IPS-NIHi11 (cell line): ENCODE measurements at places on chromosomes 5 and 9.

- no peak for DNase-seq
These were observed 701.0 kb downstream of the NR2F1-AS1 start for GRCh38 chr5:92879806-92880543.

GRCh38 chr9:83509402-83509801 is 28.8 kb downstream of the FRMD3 start:
- no peak for DNase-seq

GRCh38 chr5:147901599-147902039 is 4.7 kb downstream of the C5orf46 start:
- DNase-seq: no peak

GRCh38 chr9:110316261-110317075 is 21.2 kb downstream of the TXNDC8 start:
- peak; percentile 11 for DNase-seq

GRCh38 chr5:115460472-115460871 is 84.1 kb downstream of the FEM1C start:
- DNase-seq: no peak

GRCh38 chr9:100213730-100214477 is 114.9 kb downstream of the INVS start:
- no peak for DNase-seq

DNA sequence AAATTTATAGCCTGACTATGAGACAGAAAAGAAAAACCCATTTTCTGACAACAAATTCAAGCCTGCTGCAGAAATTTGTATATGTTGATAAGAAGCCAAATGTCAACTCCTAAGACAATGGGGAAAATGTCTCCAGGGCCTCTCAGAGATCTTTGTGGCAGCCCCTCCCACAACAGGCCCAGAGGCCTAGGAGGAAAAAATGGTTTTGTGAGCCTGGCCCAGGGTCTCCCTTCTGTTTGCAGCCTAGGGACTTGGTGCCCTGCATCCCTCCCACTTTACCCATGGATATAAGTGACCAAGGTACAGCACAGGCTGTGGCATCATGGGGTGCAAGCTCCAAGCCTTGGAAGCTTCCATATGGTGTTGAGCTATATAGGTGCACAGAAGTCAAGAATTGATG is 740.2 kb downstream of the SEMA5A start:
- no peak for DNase-seq

GRCh38 chr9:99158629-99159028 is 53.7 kb downstream of the TGFBR1 start:
- DNase-seq: no peak

DNA sequence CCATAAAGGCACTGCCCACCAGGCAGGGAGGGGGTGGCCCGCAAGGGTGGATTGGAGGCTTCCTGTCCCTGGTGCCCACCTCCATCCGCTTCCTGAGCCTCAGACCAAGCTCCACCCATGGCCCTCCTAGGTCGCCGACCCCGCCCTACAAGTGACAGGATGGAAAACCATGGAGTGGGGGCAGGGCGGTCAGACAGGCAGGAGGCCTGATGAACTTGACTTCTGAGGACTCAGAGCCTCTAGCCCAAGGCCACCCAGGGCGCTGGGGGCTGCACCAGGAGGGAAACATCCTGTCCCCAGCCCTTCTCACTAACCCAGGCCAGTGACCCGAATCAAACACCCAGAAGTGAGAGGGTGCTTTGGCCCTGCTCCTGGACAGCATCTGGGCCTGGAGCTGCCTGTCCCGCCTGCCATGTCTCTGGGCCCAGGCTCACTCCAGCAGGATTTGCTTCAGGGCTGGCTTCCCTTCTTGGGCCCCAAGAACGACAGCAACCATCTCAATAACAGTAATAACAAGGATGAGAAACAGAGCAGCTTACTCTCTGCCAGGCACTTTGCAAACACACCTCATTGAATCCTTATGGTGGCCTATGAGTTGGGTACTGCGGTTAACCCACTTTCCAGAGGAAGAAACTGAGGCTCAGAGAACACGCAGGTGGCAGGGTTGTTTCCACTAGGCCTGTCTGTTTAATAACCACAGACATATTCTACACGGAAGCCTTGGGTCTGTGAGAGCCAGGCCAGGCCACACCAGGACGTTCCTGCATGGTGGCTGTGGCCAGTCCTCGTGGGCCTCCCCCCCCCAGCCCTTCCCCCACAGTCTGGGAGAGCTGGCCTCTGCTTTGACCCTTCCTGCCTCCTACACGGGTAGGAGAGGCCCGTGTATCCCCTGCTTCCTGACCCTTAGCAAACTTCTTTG is 4.4 kb upstream of the ST6GALNAC6 start:
- DNase-seq: peak; percentile 63

DNA sequence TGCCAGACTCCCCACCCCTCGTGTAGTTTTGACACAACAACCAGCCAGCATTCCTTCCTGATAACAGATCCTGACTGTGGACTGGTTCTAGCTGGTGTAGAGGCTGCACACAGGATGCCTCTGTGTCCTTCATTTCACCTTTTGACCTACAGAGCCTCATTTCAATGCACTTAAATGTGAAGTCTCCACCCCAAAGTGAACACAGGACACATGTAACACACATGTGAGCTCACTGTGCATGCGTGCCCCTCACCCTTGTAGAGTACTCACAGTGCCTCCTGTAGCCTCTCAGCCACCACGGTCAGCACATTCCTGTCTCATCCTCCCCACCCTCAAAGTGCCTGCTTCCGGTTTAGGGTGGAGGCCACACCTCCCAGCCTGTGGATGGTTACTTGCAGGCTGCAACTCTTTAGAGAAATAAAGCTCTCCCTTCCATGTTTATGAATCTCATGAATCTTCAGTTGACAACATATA is 11.6 kb upstream of the NKD2 start:
- DNase-seq: no peak

DNA sequence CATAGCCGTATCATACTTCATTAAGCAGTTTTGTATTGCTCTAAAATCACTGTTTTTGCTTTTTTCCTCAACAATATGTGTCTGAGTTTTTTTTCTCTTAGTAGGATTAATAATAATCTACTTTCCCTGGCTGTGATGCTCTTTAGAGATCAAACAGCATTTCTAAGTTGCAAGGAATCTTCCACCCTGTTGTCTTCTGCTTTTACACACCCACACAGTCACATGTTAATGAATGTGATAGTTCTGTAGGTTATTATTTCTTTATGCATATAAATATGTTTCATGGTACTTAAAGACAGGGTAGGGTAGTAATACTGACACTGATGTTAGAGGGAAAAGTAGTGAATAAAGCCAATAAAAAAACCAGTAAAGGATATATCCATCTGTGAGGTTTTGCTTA is 29.3 kb downstream of the SLC44A1 start:
- no peak for DNase-seq
